Left lobe of liver (tissue), 2 donors: ENCODE measurements at places on chromosomes 4 and X.

- DNase-seq, result no peak
Measured at GRCh38 chr4:152290366-152290921, 245.4 kb downstream of the FBXW7 start.

- DNase-seq, result no peak
Measured at GRCh38 chr4:107404591-107405300, 315.3 kb downstream of the PAPSS1 start.

DNA sequence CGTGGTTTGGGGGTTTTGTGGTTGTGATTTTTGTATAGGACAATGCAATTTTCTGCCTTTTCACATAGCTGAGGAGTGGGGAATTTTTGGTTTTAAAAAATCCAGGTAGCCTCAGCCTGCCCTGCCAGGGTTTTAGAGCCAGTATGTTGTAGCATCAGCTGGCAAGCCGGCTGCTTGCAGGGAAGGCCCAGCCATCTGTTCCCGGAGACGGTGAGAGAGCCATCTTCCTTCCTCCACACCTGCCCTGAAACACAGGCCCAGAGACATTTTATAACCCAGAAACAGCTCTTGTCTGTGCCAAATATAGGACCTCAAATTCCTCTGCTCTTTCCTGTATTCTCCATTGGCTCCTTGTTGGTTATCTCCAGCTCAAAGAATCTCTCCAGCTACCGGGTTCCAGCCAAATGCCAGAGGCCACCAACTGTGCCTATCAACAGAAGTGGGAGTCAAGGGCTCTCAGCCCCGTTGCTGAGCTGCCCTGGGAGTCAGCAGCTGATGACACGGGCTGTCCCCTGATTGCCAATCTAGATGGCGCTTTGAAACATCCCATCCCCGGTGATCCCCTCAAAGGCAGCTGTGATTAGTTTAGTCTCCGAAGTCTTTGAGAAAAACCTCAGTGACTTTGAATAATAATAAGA lies 595.2 kb downstream of the MID1IP1 start:
- DNase-seq, result no peak

DNA sequence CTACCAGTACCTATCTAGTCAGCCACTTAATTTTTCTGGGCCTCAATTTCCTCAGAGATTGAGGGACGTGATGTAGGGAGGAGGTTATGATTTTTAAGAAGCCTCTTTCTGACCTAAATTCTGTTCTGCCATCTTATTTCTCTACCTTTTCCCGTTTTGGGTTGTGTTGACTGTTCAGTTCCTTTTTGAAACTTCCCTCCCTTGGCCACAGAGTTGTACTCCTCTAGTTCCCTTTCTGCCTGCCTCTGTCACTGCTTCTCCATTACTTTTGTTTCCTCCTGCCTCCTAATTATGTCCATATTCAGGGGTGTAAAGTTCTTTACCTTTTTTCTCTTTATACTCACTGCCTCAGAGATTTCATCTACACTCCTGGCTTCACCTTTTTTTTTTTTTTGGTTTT lies 25.4 kb downstream of the CLCN5 start:
- DNase-seq, result no peak

DNA sequence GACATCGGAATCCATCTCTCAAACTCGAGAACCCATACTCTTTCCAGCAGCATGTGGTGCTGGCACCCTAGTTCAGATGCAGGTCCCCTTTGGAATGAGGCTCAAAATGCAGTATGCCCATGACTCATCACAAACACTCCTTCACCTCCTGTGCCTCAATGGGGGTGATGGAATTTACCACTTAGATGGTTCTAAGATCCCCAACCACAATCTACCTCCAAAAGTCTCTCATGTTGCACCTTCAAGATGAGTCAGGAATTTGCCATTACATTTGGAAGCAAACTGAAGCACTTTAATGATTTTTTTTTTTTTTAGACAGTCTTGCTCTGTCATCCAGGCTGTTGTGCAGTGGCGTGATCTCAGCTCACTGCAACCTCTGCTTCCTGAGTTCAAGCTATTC lies 8.5 kb upstream of the MID1 start:
- no peak for DNase-seq

DNA sequence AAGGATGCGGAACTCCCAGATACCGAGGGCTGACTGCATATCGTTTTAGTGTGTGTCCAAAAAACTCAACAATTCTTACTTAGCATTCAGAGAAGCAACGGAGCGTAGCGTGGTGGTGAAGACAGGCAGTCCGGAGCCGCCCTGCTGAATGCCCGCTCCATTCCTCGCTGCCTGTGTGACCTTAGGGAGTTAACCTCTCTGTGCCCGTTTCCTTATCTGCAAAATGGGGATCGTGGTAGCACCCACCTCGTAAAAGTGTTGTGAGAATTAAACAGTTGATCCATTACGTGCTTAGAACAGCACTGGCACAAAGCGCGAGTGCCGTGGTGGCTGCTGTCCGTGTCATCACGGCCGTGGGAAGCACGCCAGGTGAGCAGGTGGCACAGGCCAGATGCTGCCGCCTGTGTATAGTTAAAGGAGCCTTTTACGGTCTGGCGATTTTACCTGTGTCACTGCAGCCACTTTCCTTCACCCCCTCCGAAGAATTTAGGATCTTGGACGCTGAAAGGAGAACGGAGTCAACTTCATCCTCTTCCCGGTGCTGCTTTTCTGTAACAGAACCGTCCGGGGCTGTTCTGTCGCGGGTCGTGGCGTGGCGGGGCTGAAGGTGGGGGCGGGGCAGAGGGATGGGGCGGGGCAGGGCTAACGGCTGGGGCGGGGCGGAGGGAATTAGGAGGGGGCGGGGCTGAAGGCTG lies 885 bp downstream of the CCDC110 start:
- peak; percentile 82 for DNase-seq

DNA sequence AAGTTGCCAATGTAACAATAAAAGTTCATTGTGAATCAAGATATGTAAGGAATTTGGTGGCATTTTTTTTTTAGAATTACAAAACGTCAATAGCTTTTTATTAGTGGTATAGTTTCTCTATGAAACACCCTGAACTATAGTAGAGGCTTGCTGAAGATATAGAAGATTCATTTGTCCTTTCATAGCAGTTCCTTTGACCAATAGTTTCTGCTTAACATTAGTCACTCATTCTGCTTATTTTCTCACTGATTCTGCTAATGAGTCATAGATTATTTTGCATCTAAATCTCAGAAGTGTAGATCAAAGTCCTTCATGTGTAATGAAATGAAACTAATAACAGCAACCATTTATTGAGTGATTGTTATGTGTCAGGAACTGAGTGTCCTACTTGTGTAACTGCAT lies 205.0 kb upstream of the TET2 start:
- no peak for DNase-seq

DNA sequence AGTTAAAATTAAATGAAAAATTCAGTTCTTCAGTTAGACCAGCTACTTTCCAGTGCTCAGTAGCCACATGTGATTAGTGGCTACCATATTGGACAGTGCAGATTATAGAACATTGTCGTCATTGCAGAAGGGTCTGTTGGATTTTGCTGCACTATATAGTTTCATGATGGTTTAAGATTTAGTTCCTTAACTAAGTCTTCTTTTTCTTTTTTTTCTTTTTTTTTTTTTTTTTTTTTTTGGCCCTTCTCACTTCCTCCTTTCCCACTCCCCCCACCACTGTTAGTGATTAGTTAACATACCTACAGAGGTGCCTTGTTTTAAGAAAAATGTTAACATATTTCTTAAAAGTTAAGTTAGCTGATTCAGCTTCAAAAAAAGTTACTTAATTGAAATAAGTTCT lies 9.0 kb downstream of the RAB9A start:
- no peak for DNase-seq

DNA sequence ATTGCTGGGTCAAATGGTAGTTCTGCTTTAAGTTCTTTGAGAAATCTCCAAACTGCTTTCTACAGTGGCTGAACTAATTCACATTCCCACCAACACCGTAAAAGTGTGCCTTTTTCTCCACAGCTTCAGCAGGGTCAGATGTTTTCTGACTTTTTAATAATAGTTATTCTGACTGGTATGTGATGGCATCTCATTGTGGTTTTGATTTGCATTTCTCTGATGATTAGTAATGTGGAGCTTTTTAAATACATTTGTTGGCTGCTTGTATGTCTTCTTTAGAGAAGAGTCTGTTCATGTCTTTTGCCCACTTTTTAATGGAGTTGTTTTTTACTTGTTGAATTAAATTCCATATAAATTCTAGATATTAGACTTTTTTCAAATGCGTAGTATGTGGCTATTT lies 257.5 kb upstream of the ANKRD50 start:
- DNase-seq, result no peak

DNA sequence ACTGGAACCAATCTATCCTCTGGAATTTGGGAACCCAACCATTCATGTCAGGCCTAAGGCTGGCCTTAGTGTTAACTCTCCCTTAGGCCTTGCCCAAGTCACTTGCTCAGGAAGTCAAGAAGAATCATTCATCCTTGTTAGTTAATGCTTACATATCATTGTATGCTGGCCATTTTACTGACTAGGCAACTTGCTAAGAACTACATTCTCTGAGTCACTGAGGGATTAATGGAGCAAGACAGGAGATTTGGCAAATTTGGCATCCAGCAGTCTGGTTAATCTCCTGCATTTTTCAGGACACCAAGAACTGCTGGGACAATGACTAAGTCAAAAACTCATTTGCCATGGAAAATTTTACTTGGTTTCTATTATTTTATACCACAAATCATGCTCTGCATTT lies 115.8 kb upstream of the DDIT4L start:
- DNase-seq, result no peak

DNA sequence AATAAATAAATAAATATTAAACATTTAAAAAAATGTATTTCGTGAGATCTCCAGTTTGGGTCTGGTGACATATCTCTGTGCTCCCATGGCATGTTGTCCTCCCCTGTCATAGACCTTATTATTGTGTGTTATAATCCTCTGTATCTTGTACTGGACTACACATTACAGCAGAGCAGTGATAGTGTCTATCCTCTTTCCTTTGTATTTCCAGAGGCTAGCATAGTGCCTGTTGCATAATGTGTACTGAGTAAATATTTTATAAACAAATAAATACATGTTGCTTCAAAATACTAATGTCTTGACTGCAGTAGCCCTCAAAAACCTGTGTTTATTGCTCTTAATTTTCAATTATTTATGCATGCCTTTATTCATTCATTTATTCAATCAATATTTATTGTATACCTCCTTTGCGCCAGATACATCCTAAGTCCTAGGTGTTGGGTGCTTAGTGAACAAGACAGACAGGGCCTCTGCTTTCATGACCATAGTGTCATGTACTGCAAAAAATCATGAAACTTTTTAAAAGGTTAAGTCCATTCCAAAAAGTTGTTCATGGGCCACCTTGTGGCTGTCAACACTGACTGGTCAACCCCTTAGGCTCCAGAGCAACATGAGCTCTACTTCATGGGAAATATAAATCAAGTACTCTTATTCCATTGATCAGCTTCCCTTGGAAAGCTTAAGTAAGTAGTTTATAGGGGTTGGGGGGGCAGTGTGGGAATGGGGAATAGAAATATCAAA lies 303.9 kb downstream of the IQCM start:
- no peak for DNase-seq

DNA sequence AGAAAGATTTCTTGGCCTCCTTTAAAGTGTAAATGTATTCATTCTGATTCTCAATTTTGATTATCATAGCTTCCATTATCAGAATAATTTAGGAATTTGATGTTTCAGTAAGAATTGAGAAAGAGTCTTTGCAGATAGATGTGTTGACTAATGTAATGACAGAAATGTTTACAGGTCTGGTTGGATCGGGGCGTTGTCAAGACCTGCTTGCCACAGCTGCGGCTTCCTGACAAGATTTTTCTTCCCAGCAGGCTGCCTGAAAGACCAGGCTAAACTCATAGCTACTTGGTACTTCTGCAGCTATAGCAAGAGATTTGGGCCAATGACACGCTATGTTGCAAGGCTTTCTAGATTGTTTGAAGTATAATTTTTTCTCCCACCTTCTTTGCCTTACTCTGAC lies 91.5 kb upstream of the ANKRD50 start:
- DNase-seq, result no peak

GRCh38 chr4:71202705-71203104 lies 136.1 kb upstream of the SLC4A4 start:
- no peak for DNase-seq

DNA sequence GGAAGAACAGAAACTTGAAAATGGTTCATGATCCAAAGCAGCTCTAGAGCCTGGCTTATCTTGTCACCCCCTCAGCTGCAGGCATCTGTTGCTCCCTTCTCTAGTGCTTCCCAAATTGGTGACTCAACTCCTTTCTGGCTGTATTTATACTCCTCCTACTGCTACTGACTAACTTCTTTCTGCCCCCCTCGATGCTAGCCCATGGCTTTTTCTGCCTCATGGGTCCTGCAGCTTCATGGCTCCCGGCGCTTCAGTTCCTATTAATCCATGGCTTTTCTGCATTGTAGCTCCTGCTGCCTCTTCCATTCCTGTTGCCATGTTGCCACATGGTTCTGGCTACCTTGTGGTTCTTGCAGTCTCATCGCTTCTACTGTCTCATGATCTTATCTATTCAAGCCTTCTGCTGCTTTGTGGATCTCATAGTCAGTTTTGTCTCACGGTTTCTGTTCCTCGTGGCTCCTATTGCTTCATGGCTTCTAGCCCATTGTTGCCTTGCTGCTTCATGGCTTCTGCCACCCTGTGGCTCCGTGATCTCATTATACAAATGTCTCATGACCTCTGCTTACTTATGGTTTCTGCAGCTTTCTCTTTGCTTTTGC lies 48.1 kb downstream of the SMC1A start:
- DNase-seq, result no peak

GRCh38 chrX:141839856-141840255 lies 1.7 kb downstream of the MAGEC3 start:
- no peak for DNase-seq

DNA sequence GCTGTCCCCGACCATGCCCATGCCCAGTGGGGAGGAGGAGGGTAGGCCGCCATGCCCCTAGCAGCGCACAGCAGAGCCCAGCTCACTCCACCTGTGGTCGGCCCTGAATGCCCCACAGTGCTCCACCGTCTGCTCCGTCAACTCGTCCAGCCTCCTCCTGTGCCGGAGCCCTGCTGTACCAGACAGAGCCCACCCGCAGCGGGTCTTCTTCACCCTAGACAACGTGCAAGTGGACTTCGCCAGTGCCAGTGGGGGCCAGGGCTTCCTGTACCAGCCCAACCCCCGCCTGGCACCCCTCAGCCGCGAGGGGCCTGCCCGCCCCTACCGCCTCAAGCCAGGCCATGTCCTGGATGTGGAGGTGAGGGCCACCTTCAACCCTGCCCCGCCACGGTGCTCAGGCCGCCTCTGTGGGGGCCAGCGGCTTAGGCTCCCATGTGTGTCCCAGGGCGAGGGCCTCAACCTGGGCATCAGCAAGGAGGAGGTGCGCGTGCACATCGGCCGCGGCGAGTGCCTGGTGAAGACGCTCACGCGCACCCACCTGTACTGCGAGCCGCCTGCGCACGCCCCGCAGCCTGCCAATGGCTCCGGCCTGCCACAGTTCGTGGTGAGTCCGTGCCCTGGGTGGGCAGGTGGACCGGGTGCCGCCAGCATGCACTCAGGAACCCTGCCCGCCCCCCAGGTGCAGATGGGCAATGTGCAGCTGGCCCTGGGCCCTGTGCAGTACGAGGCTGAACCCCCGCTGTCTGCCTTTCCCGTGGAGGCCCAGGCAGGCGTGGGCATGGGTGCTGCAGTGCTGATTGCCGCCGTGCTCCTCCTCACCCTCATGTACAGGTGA lies 6.9 kb upstream of the SRPK3 start:
- DNase-seq, result no peak
